RPMI7951 (cell line): ENCODE measurements at places on chromosomes 1 and 21.

GRCh38 chr1:78334952-78335351 is 155.8 kb upstream of the PTGFR start:
- peak; percentile 8 for DNase-seq

GRCh38 chr1:77383236-77383635 is 101.4 kb downstream of the AK5 start:
- DNase-seq = no peak

- DNase-seq = peak; percentile 66
These were observed 504 bp downstream of the H6PD start for GRCh38 chr1:9235096-9235459.

- peak; percentile 85 for DNase-seq
These were observed 269.2 kb downstream of the SDCCAG8 start for GRCh38 chr1:243525085-243525487.

DNA sequence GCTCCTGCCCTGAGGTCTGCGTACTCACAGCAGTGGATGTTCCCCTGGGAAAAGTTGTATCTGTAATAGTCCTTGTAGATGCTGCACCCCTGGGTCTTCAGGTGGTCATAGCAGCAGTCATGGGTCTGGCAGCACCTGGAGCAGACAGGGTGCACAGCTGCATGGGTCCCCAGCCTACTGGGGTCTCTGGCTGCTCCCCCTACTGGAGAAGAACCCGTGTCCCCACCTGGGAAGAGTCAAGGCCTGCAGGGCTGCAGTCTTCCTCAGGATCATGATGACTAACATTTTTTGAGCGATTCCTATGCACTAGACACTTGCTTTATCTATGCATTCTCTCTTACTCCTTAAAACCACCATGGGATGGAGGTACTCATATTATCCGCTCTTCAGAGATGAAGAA is 3.9 kb downstream of the PLA2G2D start:
- DNase-seq = no peak

DNA sequence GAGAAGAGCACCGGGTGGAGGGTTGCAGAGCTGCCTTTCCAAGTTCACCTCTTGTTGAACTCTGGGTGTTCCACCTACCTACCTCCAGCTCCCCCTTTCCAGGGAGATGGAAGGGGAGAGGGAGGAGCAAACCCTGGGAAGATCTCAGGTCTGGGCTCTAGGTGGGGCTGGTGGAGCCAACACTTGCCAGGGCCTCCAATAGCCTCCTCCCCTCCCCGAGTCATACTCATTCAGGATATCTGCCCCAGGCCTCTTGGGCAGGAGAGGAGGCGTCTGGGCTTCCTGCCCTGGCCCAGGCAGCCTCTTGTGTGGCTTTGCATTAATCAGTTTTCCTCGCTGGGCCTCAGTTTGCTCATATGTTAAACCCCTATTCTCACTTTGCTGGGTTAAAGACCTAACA is 13.4 kb downstream of the RAP1GAP start:
- peak; percentile 45 for DNase-seq

GRCh38 chr1:230851291-230851691 is 17.0 kb downstream of the C1orf198 start:
- DNase-seq = peak; percentile 58

GRCh38 chr1:200866521-200866920 is 6.3 kb upstream of the GPR25 start:
- DNase-seq = peak; percentile 55
